ENCODE measurements at places on chromosomes 6 and 20.

DNA sequence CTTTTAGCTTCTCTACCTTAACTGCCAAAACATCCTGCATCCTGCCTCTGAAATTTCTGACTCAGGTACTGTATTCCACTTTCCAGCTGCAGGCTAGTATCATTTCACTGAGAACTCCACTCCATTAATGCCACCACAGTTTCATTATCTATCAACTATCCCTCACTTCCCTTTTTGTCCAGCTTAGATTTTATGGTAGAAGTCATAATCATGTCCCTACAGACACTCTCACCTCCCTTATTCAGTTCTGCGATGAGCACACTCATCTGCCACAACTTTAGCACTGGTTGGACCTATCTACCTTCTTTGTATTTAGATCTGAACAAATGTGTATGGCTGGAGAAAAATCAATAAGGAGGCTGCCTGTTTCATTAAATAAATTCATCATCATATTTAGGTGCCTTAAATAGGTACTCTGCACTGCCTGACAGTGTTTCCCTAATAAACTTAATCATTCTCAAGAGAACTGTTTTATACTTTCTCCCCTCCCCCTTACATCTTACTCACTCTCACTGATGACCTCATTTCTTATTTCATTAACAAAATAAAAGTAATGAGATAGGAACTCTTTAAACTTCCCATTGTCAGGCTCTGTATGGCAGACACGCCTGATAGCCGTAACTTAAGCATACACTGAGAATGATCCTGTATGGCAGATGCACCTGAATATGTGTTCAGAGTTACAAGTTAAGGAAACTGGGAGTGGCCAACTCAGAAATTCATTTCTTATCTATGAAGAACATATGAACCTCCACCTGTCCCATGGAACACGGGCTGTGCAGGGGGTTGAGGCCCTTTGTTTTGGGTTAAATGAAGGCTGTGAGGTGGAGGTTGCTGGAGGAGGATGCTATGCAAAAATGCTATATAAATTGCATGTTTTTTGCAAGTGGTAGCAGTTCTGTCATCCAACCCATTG is 95.3 kb upstream of the MAN1A1 start:
- no peak for DNase-seq

DNA sequence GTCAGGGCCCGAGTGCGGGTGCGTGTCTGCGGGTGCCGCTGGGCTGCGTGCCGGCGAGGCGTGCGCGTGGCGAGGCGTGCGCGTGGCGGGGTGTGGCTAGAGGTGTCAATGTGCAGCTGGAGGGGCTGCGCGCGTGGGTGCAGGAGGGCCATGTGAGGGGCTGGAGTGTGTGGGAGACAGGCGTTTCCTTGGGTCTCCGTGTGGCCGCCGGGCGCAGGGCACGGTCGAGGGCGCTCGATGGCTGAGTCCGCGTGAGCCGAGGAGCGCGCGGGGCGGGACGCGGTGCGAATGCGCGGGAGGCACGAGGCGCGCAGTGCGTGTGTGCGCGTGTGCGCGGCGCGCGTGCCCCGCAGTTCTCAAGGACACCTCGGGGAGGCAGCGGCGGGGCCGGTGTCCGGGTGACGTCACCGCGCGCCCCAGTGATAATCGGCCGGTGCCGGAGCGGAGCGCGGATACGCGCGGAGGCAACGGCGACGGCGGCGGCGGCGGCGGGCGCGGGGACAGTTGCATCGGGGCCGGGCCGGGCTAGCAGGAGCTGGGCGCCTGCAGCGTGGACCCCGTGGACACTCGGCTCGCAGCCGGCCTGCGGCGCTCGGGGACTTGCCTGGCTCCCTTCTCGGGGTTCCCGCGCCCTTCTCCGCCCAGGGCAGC is 38.7 kb downstream of the YTHDF1 start:
- DNase-seq, result no peak

DNA sequence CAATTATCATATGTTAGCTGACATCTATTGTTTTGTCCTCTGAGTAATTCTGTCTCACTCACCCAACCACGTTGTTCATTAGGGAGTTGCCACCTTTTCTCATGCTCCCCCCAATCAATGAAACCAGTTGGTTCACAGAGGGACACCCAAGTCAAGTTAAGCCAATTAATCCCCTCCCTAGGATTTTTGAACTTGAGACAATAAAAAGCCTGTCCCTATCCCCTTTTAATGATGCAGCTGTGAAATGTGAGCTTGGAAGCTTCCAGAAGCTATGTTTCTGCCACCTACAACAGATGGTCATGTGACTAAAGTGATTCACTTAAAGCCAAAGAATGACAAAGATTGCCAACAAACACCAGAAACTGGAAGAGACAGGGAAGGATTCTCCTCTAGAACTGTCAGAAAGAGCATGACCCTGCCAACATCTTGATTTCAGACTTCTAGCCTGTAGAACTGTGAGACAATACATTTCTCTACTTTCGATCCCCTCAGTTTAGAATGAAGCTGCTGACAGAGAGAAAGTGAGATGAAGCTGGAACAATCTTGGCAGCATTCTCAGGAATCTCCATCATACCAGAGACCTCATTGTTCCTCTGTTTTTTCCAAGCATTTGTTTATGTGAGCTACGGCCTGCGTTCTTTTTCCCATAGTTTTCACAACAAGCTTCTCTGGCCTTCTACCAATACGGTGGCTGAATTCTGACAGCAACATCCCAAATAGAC is 57.8 kb upstream of the TPD52L1 start:
- no peak for DNase-seq

DNA sequence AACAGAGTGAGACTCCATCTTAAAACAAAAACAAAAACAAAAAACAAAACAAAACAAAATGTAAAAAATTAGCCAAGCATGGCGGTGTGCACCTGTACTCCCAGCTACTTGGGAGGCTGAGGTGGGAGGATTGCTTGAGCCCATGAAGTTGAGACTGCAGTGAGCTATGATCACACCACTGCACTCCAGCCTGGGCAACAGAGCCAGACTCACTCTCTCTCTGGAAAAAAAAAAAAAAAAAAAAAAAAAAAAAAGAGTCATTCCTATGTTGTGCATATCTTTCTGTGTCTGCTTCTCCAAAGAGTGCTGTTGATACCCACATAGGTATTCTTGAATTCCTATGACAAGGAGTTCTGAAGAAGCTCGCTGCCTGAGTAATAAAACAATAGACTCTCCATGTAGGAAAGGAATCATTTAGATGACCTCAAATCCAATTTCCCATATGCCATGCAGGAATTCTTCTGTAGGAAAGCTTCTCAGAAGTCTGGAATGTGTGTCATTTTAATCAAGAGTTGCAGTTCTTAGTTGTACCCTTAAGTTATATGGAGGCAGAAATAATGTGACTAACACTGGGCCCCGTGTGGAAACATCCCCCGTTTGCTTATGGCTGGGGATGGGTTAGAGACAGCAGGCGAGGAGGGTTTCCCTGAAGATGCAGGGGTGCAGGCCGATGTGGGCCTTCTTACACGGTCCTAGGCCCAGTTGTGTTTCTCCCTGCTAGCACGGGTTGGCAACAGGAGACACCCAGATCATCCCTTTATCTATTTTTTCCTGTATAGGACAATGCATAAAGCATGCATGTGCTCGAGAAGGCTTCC is 79.4 kb downstream of the ZDHHC14 start:
- no peak for DNase-seq

- DNase-seq, result peak; percentile 55
These were observed 659 bp downstream of the TMX4 start for GRCh38 chr20:8018958-8019245.

- no peak for DNase-seq
These were observed 21.3 kb downstream of the NHSL1 start for GRCh38 chr6:138477913-138478539.

- DNase-seq, result no peak
These were observed 1.6 kb downstream of the TPBG start for GRCh38 chr6:82365016-82365795.

GRCh38 chr6:84392261-84392660 is 164.8 kb upstream of the CEP162 start:
- no peak for DNase-seq

DNA sequence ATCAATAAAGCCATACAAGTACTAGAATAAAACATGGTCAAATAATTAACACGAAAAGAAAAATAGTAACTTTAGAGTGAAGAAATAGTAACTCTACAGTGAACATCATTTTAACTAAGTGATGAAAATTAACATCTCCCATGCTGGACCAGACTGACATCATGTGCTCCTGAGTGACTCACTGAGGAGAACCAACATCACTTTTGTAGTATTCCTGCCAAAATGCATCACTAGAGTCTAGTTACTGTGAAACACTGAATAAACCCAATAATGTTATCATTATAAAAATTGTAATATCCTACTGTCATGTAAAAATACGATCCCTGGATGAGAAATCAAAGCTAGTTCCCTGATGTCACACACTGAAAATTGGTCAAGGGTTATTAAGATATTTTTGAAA is 361.3 kb downstream of the CD109 start:
- DNase-seq, result no peak

- DNase-seq, result no peak
These were observed 128.8 kb downstream of the PHACTR1 start for GRCh38 chr6:12845224-12846004.

GRCh38 chr6:40807484-40807883 is 220.3 kb upstream of the LRFN2 start:
- DNase-seq, result no peak

DNA sequence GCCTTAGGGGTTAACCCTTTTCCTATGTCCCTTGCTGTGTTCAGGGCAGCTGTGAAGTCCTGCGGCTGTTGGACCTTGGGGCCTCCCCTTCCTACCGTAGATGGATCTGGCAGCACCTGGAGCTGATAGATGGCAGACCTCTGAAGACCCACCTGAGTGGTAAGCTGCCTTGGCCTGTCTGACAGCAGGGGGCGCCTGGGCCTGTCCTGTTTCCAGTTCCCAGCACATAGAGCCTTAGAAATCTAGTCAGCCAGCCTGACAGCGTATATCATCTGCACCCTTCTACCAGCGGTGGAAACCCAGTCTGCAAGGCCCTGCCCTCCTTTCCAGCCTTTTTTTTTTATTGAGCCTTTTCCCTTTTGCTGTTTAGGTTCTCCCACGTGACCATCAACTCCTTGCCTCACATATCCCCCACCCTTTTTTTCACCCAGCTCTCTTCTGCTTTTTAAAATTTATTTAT is 26.6 kb downstream of the CNBD2 start:
- DNase-seq, result peak; percentile 81

GRCh38 chr6:10588562-10589428 is 67.6 kb downstream of the GCNT2 start:
- no peak for DNase-seq

DNA sequence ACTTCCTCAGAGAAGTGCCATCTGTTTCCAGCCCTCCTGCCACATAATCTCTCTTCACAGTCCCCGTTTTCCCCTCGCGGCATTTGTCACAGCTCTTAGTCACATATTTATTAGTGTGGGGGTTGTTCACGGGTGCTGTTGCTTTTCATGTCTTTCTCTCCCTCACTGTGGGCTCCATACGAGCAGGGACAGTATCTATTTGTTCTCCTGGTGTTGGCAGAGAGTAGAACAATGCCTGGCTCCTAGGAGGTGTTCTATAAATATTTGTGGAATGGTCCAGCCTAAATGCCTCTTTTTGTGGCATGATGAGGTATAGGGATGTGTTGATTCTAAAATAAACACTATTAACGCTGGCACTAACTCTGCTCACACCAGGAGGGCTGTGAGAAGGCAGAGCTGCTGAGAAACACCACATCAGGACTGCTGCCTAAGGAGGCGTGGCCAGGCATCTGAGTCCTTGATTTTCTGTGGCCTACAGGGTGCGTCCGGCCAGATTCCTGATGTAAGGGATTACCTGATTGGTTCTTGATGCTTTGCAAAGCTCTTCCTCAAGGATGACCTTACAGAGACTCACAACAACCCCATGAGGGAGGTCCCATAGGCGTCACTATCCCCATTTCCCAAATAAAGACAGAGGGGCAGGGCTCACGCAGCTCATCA is 219.8 kb upstream of the ARID1B start:
- DNase-seq, result no peak

GRCh38 chr20:33570743-33571142 is 80.8 kb downstream of the CBFA2T2 start:
- DNase-seq, result no peak

- no peak for DNase-seq
These were observed 41.9 kb upstream of the PLN start for GRCh38 chr6:118506071-118506638.

- DNase-seq, result no peak
These were observed 1.6 kb downstream of the PGBD1 start for GRCh38 chr6:28282926-28283325.

- no peak for DNase-seq
These were observed 57.0 kb upstream of the FRMD1 start for GRCh38 chr6:168136001-168136400.

DNA sequence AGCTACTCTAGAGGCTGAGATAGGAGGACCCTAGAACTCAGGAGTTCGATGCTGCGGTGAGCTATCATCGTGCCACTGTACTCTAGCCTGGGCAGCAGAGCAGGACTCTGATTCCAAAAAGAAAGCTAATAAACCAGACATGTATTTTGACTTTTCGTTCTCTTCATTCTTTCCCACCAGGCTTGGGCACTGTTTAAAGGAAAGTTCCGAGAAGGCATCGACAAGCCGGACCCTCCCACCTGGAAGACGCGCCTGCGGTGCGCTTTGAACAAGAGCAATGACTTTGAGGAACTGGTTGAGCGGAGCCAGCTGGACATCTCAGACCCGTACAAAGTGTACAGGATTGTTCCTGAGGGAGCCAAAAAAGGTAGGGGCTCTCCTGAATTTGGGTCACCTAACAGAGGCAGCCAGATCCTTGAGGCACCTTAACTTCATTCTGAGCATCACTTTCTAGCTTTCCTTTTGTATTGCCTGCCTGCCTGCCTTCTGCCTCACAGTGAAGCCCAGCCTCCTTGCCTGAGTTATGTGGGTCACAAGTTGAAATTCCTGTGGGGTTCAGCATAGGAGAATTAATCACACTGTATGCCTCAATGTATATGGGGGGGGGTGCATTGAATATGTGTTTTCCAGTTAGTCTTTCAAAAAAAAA is 3.2 kb downstream of the IRF4 start:
- DNase-seq, result no peak

DNA sequence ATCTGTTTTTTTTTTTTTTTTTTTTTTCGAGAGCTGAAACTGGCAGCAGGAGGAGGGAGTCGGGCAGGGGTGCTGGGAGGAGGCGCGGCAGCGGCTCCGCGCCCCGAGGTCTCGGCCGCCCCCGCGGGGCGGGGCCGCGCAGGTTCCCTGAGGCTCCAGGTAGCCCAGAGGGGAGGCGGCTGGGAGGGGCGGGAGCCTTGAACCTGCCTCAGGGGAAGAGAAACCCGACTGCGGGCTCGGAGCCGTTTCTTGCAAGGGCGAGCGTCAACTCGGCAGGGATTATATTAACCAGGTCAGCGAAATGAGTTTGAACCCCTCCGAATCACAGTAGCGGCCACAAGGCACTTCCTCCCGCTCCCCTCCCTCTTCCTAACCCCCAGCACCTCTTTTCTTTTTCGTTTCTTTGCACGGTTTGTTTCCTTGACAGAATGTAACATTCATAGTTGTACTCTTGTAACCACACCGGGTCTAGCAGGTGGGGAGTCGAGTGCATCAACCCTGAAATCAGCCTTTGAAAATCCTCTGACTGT is 2.0 kb downstream of the MYB start:
- peak; percentile 67 for DNase-seq

DNA sequence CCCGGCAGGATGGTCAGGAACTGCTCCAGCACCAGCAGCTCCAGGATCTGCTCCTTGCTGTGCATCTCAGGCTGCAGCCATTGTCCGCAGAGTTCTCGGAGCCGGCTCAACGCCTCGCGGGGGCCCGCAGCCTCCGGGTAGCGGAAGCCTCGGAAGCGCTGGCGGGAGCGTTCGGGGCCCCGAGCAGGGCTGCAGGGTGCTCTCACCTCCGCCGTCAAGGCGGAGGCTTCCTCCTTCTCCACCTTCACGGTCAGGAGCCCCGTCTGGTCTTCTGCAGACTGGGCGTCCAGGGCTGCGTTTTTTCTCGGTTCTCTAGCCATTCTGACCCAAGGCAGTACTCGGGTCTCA is 434 bp downstream of the ZKSCAN4 start:
- DNase-seq, result no peak

GRCh38 chr20:56940466-56940865 is 311.4 kb downstream of the TFAP2C start:
- DNase-seq, result no peak

Data from stimulated activated CD4-positive, alpha-beta T cell treated with anti-CD3 and anti-CD28 coated beads, Interleukin-1b, Interleukin-23, amount 100 ng/mL, for 4 hours (primary cell).